BE2C (cell line): ENCODE measurements at places on chromosomes 7 and 10.
A peak's percentile ranks its signal among the peaks of the same experiment; 100 is the strongest.

GRCh38 chr7:91263384-91264045 is 718 bp upstream of the FZD1 start:
- peak; percentile 51 for DNase-seq

GRCh38 chr7:150881189-150881588 is 28.9 kb downstream of the AOC1 start:
- DNase-seq: no peak

- no peak for DNase-seq
These were observed 26.3 kb downstream of the NEBL start for GRCh38 chr10:20870834-20871233.

DNA sequence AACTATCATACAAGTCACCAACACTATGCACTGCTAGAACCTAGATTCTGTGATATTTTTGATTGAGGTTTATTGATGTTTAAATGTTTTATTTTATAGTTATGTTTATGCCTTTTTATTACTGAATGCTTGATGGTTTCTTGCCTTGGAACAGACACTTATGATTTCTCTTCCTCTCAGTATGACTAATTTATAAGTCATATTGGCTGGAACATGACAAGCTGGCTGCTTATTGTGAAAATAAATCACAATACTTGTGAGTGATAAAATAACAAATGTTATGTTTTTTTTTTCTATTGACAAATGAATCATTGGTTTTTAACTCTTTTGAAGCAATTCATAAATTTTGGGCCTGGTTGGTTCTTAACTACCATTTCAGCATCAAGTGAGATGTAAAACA is 142.0 kb upstream of the MALRD1 start:
- DNase-seq: no peak

- DNase-seq: no peak
These were observed 4.9 kb upstream of the GRID2IP start for GRCh38 chr7:6556196-6556595.

GRCh38 chr7:142927085-142927745 is 6.3 kb downstream of the TRPV5 start:
- DNase-seq: no peak

DNA sequence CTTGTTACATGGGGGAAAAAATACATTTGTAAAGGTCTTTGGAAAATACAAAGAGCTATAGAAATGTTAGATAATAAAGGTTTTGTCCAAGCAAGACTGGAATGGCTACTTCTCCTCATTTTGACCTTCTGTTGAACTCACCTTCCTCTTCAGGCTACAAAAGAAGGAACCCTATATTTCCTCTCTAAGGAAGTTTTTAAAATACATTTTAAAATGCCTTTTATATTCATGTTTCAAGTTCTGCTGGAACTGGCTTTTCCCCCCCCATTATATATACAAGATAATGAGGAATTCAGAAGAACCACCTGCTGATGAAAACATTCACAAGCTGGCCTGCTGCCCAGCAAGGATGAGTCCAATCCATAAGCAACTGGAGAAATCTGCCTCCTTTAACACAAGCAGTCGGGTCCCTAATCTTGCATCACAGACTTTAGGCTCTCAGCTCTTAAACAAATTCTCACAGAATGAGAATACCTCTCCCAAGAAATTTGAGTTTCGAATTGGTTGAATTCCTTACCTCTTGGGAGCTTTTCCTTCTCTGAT is 44.6 kb downstream of the MTERF1 start:
- DNase-seq: no peak

DNA sequence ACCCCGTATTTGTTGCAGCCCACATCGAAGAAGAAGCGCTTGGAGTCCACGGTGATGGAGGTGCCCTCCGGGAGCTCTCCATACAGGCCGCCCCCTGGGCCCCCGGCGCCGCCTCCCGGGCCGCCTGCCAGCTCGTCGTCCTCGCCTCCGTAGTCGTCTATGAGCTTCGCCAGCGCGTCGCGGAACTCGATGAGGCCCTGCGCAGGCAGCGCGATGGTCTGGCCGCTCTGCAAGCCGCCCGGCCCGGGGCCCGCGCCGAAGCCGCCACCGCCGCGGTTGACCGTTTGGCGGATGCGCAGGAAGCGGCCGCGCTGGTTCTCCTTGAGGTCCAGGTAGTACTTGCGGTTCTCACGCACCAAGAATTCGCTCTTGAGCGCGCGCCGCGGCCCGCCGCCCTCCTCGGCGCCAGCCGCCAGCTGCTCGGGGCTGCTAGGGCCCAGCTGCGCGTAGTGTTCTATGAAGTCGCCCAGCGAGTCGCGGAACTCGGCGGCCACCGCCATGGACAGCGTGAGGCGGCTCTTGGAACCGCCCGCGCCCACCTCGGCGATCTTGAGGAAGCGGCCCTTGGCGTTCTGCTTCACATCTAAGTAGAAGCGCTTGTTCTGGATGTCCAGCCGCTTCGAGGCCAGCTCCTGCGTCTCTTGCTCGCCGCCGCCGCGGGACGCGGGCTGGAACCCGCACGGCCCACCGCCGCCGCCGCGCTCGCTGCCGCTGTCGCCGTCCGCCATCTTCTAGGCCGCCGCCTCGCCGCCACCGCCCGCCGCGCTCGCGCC is 523 bp downstream of the PURB start:
- peak; percentile 56 for DNase-seq

- peak; percentile 30 for DNase-seq
These were observed 815 bp downstream of the GIMAP8 start for GRCh38 chr7:150451097-150451793.

DNA sequence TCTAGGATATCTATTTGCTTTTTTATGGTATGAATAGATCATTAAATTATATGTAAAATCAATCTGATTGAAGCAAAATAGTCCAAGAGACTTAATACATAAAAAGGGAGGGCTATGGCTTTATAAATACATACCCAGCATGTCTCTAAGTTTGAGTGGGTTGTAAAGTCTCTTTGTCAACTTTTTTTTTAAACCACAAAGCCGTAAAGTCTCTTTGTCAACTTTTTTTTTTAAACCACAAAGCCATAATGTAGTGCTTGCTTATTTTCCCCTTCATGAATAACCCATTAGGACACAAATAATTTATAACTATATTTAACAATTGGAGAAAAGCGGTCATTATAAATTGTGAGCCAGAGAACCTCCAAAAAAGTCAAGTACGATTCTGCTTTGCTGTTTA is 5.7 kb downstream of the HECTD2 start:
- no peak for DNase-seq

GRCh38 chr10:101176577-101176976 is 45.5 kb downstream of the TLX1 start:
- DNase-seq: no peak

- DNase-seq: no peak
These were observed 164.2 kb downstream of the DGKI start for GRCh38 chr7:137682596-137682995.

DNA sequence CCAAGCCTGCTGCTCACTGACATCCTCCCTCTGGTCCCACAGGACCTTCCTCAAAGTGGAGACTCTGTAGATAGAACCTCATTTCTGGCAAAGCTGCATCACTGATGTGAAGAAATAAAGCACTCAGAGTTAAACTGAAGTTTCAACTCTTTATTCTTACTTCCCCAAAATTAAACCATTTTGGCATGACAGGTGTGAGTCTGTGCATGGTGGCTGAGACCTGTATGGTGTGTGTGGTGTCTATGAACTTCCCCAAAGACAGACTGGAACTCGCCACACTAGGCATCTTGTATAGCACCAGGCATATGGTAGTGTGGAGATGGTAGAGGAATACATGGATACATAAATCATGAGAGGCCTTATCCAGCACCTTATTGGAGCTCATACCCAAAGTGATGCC is 6.6 kb upstream of the WDFY4 start:
- DNase-seq: no peak

DNA sequence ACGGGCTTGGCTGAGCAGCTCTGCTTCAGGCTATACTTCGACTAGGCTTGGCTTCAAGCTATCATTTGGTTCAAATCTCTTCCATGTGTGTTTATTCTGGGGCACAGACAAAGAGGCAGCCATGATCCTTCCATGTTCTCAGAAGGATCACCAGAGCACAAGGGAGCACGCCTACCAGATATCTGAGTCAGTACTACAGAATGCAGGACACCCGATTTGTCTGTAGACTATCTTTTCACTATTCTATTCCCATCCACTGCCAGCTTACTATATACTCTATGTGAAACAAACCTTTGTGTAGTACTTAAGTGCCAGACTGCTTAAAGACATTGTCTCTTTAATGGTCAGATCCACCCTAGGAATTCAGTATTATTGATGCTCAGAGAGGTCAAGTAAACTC is 35.1 kb downstream of the CH25H start:
- no peak for DNase-seq

DNA sequence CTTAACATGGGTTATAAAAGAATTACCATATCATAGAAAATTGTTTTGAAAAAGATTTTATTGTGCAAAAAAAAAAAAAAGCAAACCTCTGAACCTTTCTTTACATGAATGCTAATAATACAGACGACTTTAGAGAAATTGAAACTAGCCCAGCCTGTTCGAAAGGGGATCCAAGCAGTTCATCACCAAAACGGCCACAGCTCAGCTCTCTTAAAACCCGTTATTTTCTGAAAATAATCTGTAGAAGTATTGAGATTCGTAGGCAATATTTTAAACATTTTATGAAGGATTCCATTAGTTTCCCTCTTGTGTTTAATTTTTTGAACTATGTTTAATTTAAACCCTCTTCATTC is 9.9 kb upstream of the GSAP start:
- no peak for DNase-seq

- DNase-seq: no peak
These were observed 606.4 kb downstream of the SORCS1 start for GRCh38 chr10:106557951-106558733.

GRCh38 chr7:127920787-127921438 is 110.3 kb downstream of the LRRC4 start:
- DNase-seq: no peak

DNA sequence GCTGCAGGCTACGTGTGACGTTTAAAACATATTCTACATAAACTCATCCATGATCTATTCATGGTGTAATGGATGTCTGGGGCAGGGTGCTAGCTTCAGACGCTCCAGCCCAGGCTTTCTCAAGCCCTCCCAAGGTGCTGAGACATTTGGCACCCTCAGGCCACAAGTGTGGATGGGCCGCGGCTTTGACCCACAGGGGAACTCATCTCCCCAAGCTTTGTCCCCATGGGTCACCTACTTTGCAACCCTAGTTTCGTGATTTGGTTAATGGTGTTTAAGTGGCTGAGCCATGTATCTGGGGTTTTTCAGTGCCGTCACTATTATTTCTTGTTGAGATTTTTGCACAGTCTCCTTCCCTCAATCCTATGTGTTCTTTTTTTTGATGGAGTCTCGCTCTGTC is 66.0 kb downstream of the GRK5 start:
- DNase-seq: no peak

DNA sequence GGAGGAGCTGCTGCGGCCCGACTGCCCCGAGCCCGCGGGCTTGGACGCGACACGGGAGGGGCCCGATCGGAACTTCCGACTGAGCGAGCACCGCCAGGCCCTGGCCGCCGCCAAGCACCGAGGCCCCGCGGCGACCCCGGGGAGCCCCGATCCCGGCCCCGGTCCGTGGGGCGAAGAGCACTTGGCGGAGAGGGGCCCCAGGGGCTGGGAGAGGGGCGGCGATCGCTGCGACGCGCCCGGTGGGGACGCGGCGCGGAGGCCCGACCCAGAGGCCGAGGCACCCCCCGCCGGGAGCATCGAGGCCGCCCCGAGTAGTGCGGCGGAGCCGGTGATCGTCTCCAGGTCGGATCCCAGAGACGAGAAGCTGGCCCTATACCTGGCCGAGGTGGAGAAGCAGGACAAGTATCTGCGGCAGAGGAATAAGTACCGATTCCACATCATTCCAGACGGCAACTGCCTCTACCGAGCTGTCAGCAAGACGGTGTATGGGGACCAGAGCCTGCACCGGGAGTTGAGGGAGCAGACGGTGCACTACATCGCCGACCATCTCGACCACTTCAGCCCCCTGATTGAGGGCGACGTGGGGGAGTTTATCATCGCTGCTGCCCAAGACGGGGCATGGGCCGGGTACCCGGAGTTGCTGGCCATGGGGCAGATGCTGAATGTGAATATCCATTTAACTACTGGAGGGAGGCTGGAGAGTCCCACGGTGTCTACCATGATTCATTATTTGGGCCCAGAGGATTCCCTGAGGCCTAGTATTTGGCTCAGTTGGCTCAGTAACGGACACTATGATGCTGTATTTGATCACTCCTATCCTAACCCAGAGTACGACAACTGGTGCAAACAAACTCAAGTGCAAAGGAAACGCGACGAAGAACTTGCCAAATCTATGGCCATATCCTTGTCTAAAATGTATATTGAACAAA is 1.4 kb downstream of the OTUD1 start:
- no peak for DNase-seq

DNA sequence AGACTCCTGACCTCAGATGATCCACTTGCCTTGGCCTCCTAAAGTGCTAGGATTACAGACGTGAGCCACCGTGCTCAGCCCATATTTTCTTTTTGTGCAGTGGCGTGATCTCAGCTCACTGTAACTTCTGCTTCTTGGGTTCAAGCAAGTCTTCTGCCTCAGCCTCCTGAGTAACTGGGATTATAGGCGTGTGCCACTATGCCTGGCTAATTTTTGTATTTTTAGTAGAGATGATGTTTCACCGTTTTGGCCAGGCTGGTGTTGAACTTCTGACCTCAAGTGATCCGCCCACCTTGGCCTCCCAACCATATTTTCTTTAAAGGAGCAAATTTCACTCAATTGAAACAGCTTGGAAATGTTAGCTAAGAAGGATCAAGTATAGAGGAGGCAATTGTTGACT is 16.5 kb downstream of the GBF1 start:
- DNase-seq: no peak
